GM06990 (cell line): ENCODE measurements at places on chromosomes 16 and 17.

DNA sequence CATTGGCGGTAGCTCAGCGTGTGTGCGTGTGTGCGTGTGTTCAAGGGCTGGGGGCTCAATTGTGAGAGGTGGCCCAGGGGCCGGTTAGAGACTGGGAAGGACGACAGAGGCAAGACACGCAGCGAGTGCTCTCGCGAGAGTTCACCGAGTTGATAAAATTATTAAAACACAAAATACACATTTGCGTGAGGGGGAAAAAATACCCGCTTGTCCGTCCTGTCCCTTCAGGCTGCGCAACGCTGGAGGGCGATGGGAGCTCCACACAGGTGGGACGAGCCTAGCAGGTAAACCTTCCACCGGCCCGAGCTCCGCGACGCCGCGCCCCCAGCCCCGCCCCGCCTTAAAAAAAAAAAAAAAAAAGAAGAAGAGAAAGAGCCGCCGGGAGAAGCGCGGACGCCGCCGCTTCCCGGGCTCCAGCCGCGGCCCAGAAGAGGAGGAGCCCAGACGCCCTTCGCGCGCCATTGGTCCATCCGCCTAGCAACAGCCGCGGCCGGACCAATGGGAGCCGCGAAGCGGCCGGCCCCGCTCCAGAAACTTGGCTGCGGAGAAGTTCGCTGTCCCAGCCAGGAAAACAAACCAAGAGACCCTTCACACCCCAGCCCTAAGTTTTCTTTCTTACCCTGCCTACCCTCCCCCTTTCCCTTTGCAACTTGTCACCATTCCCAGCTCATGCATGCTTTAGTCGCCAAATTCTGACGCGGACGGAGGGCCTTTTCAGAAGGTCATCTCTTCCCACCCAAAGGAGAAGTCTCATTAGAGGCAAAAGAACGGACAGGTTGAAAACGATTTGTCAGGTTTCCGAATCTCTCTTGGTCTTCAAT is 169.9 kb upstream of the MAF start:
- DNase-seq, result peak; percentile 82

DNA sequence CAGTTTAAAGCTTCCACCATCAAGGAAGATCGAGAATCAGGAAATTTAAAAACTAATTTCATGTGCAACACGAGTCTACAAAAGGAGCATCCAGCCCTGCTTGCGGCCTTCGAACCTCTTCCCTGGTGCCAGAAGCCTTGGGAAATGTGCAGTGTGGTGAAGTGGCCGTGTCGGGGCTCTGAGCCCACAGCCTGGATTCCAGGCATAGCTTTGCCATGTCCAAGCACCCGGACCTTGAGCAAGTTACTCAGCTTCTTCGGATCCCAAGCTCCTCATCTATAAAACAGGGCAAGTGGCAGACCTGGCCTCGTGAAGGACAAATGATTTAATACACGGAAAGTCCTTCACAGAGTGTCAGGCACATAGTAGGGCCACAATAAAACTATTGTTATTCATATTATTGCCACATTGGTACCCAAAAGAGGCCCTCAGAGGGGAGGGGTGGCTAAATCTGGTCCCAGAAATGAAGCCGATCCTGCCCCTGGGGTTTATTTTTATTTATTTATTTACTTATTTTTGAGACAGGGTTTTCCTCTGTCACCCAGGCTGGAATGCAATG is 34.8 kb downstream of the COTL1 start:
- no peak for DNase-seq

DNA sequence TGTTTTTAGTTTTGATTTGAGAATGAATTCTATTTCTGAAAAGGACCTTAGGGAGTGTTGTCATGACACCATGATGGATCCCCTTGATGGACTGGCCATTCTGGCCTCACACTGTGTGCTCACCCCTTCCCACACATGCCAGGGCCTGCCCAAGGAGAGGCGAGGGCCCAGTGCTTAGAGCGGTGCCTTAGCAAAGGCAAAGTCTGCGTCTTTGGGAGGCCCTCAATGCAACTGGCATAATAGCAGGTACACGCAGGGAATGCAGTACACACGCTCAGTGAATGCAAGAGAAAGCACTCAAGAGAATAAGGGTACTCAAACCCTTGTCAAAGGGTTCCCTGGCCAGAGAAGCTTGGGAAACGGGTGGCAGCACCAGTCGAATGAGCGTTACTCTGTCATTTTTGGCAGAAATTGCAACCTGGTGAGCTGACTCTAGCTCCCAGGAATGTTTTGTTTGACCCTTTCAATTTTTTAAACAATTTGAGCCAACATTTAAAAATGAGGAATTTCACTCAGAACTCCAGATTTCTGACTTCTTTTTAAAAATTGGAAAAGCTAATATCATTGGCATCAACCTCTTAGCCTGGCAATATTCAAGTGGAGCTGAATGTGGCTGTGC is 32.1 kb downstream of the NKD1 start:
- no peak for DNase-seq

DNA sequence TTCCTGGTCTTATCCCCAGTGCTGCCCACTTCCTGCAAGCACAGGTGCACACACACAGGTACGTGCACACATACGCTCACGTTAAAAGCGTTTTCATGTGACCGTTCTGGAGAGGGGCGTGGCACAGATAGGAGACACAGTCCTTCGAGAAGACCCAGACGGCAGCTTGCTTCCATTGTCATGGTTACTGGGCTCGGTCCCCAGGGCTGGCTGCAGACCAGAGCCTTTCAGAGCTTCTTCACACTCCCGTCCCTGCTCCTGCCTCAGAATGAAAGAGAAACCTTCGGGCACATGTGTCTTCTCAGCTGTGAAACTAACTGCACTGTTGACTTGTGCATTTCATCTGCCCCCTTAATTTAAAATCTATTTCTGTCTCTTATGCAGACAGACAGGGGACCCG is 154.2 kb downstream of the PITPNC1 start:
- peak; percentile 42 for DNase-seq

- DNase-seq, result no peak
These were observed 314.2 kb downstream of the FOXL1 start for GRCh38 chr16:86892509-86892908.
